Upper lobe of left lung (tissue), 6 donors: ENCODE measurements at places on chromosomes 4 and X. TPM values are rescaled to one million over a fixed set of nuclear protein-coding genes. Genes with fewer than 3 reads are reported as not detected.
A peak's percentile ranks its signal among the peaks of the same experiment; 100 is the strongest.

- H3K4me3 ChIP-seq = no peak overlapping the region
- H3K27ac ChIP-seq = no peak overlapping the region
- no peaks in the 10 kb centered on the region for H3K27me3 ChIP-seq
- H3K4me1 ChIP-seq = peaks cover 3% of the 10 kb centered on the region
- DNase-seq = no peak
Measured at GRCh38 chr4:41400296-41400695, 137.7 kb upstream of the LIMCH1 start.

- no peak overlapping the region for H3K27ac ChIP-seq
- H3K36me3 ChIP-seq = no peaks in the 10 kb centered on the region
- no peaks in the 10 kb centered on the region for H3K27me3 ChIP-seq
- no peak overlapping the region for H3K4me3 ChIP-seq
- no peaks in the 10 kb centered on the region for H3K4me1 ChIP-seq
Measured at GRCh38 chr4:169311643-169312365, 41.0 kb upstream of the SH3RF1 start.

- no peak overlapping the region for H3K27ac ChIP-seq
- H3K36me3 ChIP-seq = no peaks in the 10 kb centered on the region
- no peak for DNase-seq
- peaks cover 8% of the 10 kb centered on the region for H3K4me1 ChIP-seq
- no peaks in the 10 kb centered on the region for H3K27me3 ChIP-seq
Measured at GRCh38 chrX:16867947-16868346, 2.2 kb downstream of the RBBP7 start.

GRCh38 chrX:108049649-108050048 lies 4.8 kb downstream of the VSIG1 start:
- H3K27me3 ChIP-seq = no peaks in the 10 kb centered on the region
- H3K4me3 ChIP-seq = no peak overlapping the region
- no peak overlapping the region for H3K27ac ChIP-seq
- DNase-seq = no peak
- no peaks in the 10 kb centered on the region for H3K4me1 ChIP-seq

GRCh38 chr4:177519481-177520260 lies 77.4 kb upstream of the AGA start:
- peak; percentile 54 for DNase-seq
- H3K27me3 ChIP-seq = no peaks in the 10 kb centered on the region
- H3K27ac ChIP-seq = no peak overlapping the region
- no peak overlapping the region for H3K4me3 ChIP-seq
- H3K36me3 ChIP-seq = no peaks in the 10 kb centered on the region

GRCh38 chr4:151942971-151943370 lies 182.2 kb upstream of the GATB start:
- no peaks in the 10 kb centered on the region for H3K27me3 ChIP-seq
- no peak for DNase-seq
- H3K4me1 ChIP-seq = no peaks in the 10 kb centered on the region
- H3K4me3 ChIP-seq = no peak overlapping the region
- H3K27ac ChIP-seq = no peak overlapping the region

- no peak overlapping the region for H3K27ac ChIP-seq
- no peak overlapping the region for H3K4me3 ChIP-seq
- H3K36me3 ChIP-seq = no peaks in the 10 kb centered on the region
- no peaks in the 10 kb centered on the region for H3K4me1 ChIP-seq
Measured at GRCh38 chr4:122701061-122701460, 31.4 kb upstream of the BBS12 start.

GRIA3 gene
- total RNA-seq = not detected

MTNR1A gene
- not detected for total RNA-seq

ARMCX1 gene
- 13.8 TPM for total RNA-seq

PPM1K gene
- total RNA-seq = 41.9 TPM

GRK4 gene
- total RNA-seq = 7.5 TPM

UGT2B10 gene
- not detected for total RNA-seq

TEX13C gene
- not detected for total RNA-seq

RGN gene
- total RNA-seq = 13.7 TPM

NSG1 gene
- total RNA-seq = 1.3 TPM

ADGRA3 gene
- total RNA-seq = 12.1 TPM

SLC38A5 gene
- total RNA-seq = 17.8 TPM

TSPAN7 gene
- 60.7 TPM for total RNA-seq
